ENCODE measurements at places on chromosomes 12 and 14. TPM values are rescaled to one million over a fixed set of nuclear protein-coding genes. Genes with fewer than 3 reads are reported as not detected.

KCNMB4 gene
- 0.13 TPM for total RNA-seq

KRT7 gene
- 24.8 TPM for total RNA-seq

BCDIN3D gene
- 5.1 TPM for total RNA-seq

JPH4 gene
- not detected for total RNA-seq
